ENCODE measurements at places on chromosomes 7 and 10.

DNA sequence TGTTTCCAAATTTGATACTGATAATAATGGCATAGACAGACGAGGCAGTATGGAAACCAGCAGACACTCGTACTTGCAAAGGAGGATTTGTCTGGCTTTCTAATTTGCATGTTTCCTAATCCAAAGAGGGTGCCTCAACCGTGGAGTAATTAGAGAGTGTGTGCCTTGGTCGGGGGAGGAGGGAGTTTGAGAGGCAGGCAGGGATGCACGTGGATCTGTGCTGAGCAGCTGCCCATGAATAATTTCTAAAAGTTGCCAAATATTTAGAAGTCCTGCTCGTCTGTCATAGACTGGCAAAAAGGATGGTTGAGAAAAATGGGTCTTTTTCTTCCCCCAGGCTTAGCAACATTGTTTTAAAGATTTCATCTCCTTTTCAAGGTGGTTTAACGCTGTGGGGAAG, 69.4 kb downstream of the PTPRE start:
- peak; percentile 50 for DNase-seq

DNA sequence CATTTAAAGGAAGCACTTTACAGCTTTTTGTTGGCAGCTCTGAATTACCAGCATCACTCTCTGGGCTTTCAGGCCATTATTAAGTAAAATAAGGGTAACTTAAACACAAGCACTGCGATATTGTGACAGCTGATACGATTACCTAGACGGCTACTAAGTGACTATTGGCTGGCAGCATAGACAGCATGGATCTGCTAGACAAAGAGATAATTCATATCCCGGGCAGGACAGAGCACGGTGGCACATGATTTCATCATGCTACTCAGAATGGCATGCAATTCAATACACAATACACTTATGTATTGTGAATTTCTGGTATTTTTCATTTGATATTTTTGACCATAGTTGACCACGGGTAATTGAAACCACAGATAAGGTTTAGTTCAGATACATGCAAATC, 522.0 kb upstream of the LRRN3 start:
- no peak for DNase-seq

DNA sequence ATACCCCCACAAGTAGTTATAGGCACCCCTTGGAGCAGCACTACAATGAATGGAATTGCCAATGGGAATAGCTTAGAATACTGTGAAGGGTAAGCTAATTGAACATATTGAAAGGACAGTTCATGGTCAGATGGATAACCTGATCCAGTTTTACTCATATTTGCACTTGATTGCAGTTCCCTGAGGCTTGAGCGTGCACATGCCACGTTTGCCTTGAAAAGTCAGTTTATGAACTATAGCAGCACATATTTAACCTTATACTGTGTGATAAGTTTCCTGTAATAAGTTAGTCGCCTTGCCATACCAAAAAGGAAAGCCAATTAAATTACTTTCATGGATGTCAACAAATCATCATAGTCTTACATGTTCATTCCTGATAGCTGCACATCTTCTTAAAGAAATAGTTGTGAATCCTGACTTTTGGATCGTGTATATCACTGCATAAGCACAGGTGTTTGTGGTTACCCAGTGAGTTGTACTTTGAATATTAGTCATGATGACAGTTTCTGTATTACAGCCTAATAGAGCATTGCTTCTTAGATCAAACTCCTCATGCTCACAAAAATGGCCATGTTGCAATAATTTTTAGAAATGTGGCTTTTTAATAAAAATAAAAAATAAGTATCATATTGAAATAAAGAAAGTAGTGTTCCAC, 21.6 kb downstream of the DNTT start:
- DNase-seq = no peak

DNA sequence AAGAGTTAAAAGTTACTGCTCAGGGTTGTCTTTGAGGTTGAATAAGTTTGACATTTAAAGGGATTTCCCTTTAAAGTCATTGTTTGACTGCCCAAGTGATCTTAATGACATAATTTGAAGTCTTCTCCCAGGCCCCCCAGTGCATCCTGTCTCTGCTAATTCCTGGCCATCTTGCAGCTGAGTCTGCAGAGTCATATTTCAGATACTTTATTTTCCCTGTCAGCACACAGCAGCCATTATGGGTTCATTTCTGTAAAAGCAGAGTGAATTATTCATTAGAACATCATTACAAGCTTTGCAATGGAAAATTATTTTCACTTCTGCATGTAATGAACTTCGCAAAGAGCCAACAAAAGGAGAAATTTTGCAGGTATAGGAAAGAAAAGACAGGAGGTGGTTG, 536.6 kb downstream of the GALNT17 start:
- no peak for DNase-seq

GRCh38 chr10:22635650-22636049, 78.7 kb downstream of the PIP4K2A start:
- DNase-seq = no peak

- no peak for DNase-seq
Measured at GRCh38 chr7:101950450-101951119, 133.2 kb downstream of the CUX1 start.

GRCh38 chr10:17025444-17026295, 103.9 kb downstream of the CUBN start:
- DNase-seq = no peak

GRCh38 chr7:151663382-151664100, 143.8 kb upstream of the RHEB start:
- DNase-seq = no peak

- no peak for DNase-seq
Measured at GRCh38 chr7:127858915-127859189, 172.4 kb downstream of the LRRC4 start.

- no peak for DNase-seq
Measured at GRCh38 chr7:115933471-115933870, 97.1 kb downstream of the TFEC start.

GRCh38 chr10:24898501-24898900, 53.9 kb downstream of the PRTFDC1 start:
- no peak for DNase-seq

Measured in spinal cord (tissue), 10 donors.